ENCODE measurements at places on chromosomes 1 and 21.

GRCh38 chr1:85062425-85063026 is 14.2 kb upstream of the MCOLN3 start:
- DNase-seq = no peak

DNA sequence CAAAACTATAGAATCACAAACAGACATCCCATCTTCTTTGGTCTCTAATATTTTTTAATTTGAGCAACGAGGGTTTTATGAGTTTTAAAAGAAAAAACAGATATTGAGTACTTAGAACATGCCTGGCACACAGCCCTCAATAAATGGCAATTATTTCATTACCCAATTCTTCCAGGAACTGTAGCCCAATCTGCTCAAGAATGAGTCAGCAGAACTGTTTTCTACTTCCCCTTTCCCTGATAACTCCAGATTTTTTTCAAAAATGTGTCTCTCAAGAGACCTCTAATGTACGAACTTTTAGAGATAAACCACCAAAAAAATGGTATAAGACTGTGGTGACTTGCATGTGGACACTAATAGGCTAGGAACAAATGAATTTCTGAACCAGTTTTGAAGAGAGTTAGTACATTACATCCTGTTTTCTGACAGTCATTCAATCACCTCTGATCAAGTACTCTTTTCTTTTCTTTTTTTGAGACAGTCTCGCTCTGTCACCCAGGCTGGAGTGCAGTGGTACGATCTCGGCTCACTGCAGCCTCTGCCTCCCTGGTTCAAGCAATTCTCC is 11.5 kb downstream of the ABL2 start:
- no peak for DNase-seq

DNA sequence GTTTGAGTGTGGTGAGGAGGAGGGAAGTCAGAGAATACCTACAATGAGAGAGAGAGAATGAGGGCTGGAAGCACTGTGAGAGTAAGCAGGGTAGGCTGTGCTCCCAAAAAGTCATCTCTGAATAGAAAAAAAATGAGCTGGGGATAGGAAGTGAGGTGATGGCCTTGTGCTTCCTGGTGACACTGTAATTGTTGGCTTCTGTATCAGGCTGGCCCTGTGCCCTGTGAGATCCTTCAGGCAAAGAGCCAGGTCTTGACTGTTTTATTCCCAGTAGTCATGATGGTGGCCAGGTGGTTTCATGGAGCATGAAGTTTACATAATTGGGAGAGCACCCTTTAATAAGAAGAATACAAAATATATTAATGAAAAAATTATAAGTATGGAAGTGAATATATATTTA is 20.4 kb upstream of the SPATA6 start:
- no peak for DNase-seq

- DNase-seq = no peak
Observed at GRCh38 chr1:200674838-200675587, 5.3 kb upstream of the DDX59 start.

- DNase-seq = no peak
Observed at GRCh38 chr1:23593556-23594148, 34.4 kb upstream of the ID3 start.

DNA sequence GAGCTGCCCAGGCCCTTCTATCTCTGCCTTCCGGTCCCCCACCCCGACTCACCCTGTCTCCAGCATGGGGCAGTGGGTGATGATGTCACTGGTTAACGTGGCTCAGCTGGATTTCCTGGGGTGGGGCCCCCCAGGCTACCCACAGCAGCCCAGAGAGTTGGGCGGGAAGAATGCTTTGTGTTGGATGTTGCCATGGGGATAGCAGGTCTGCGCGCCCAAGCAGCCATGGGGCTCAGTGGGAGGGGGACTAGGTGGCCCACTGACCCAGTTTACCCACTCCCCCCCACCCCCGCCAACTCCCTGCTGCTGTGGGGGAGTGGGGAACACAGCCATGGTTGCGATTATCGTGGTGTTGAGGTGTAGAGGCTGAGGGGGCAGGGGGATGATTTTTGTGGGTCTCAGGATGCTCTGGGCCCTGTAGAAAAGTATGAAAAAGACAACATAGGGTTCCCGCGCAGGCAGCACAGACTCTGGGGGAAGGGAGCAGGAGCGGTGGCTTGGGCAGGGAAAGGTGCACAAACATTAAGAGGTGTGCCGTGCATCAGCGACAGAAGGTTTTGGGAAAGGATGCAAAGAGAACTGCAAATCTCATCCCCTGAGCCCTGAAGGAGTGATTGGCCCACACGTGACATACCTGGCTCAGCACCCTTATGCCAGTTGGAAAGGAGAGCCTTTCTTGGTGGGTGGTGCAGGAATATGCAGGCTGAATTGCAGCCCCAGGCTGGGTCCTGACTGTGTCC is 8.5 kb downstream of the CELSR2 start:
- DNase-seq = no peak

GRCh38 chr1:241579434-241579833 is 47.3 kb downstream of the KMO start:
- no peak for DNase-seq

DNA sequence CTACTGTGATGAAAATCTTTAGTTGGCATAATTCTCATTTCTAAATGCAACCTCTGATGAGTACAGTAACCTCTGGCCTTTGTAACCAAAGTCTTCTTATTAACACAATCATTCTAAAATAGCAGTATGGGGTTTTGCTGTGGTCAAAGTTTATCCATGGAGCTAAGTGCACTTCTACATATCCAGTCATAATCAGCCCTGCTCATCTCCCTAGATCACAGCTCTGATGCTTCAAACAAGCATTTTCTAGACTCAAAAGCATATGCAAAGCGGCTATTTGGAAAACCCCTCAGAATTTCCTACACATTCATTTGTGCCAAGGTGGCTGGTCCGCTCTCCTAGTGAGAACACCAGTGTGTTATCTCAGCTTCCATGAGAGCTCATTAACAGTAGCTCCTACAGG is 418.6 kb downstream of the MRPL39 start:
- DNase-seq = no peak

DNA sequence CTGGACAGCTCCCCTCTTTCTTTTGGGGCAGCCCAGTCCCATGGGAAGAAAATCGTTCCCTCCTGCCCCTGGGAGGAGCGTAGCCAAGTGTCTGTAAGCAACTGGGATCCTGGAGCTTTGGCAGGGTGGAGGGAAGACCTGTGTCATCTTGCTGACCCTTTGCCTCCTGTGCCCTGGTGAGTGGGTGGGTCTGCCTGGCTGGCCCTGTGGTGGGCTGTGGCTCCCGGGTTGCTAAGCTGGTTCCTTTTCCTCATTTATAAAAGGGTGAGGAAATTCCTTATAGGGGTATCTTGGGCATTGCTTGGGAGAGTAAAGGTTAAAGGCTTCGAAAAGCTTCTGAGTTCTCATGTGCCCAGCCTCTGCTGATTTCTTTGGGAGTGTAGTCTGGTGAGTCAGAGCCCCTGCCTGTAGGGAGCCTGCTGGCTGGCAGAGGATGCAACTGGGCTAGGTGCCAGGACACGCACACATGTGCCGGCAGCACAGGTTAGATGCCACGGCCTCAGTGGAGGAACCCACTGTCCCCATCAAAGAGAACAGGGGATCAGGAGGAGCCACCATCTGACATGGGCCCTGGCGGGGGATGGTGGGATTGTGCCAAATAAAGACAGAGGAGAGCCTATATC is 85.2 kb downstream of the ARHGEF10L start:
- no peak for DNase-seq

DNA sequence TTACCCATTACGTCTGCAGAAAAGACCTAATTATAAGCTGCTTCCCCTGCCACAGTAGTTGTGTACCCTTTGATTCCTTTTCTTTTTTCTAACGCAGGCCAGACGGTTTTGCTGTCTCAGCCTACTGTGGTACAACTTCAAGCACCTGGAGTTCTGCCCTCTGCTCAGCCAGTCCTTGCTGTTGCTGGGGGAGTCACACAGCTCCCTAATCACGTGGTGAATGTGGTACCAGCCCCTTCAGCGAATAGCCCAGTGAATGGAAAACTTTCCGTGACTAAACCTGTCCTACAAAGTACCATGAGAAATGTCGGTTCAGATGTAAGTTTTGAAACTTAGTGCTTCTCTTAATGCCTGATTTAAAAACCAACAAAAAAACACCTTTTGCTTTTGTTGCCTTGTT is 35.8 kb downstream of the ATF6 start:
- no peak for DNase-seq

DNA sequence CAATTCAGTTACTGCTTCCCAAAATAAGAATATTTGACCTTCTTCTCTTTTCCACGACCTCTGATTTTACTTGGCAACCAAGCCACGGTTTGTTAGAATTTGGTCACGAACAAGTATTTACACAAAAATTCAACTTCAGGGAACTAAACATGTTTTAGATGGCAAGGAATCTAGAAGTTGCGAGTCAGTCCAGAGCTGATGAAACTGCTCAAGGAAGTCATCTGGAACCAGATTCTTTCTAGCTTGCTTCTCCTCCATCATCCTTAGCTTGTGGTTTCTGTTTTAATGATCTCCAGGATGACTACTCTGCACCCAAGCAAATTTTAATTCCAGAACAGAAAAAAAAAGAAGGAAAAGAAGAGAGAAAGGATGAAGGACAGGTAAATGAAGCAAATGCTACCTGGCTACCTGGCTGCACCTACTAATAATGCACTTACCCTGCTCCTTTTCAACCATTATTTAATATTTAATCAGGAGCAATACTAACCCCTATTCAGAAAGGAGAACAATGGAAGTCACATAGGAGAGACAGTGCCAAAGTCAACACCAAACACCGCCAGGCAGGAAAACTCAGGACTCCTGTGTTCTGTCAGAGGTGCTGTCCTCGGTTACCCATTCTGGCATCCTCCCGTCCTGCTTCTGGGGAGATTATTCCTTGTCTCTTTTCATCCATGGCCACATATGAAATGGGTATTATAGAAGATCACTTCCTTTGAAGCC is 54.2 kb upstream of the RGS7 start:
- no peak for DNase-seq

- DNase-seq = peak; percentile 17
Observed at GRCh38 chr1:167935216-167936067, 1.0 kb upstream of the DCAF6 start.

- no peak for DNase-seq
Observed at GRCh38 chr1:44929531-44929930, 56.9 kb downstream of the EIF2B3 start.

GRCh38 chr1:112956544-112957132 is 642 bp upstream of the SLC16A1 start:
- DNase-seq = peak; percentile 32

DNA sequence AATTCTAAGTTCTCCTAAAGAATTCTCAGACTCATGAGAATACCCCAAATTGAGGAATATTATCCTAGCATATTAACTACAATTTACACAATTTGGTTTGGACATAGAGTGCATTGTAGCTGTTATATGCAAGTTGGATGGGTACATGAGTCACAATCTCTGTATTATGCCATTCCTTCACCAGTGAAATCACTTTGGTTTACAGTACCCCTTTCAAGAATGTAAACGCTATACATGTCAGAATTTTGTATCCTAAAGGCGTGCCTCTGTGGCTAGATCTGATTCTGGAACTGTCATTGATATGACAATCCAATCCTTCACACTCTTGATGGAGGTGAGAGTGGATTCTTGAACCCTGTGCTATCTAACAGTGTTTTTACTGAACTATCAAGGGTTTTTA is 6.7 kb upstream of the IL10RB start:
- DNase-seq = no peak

DNA sequence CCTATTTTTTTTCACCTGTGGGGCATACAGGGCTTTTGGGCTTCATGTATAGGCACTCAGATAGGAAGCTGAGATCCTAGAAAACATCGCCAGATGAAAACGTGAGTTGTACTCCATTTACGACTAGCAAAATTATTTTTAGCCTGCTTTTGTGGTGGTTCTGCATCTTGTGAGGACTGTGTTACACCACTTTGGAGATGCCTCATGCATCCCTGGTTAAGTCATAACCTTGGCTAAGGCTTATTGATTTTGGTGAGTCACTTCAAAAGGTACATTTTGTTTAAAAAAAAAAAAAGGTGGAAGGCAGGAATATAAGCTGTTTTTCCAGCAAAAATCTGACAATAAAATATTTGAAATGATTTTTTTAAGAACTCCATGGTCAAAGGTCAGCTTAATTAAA is 101.8 kb upstream of the OLFM3 start:
- DNase-seq = no peak

GRCh38 chr1:2145946-2146835 is 48.4 kb downstream of the FAAP20 start:
- no peak for DNase-seq

DNA sequence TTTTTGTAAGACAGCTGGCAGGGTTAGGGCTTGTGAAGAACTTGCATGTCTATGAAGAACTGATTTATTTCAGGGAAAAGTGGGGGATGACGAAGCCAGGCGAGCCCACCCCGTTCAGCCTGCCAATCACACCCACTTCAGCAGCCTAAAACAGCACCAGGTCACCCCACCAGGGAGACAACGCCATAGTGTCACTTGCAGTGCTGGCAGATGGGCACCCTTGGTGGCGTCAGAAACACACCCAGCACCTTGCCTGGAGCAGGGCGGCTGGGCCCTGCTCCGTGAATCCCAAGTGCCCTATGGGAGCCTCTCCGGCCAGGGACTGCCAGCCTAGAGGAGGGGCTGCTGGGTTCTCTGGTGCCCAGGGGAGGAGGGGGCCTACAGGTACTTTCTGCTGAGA is 5.0 kb upstream of the NADK start:
- DNase-seq = no peak

DNA sequence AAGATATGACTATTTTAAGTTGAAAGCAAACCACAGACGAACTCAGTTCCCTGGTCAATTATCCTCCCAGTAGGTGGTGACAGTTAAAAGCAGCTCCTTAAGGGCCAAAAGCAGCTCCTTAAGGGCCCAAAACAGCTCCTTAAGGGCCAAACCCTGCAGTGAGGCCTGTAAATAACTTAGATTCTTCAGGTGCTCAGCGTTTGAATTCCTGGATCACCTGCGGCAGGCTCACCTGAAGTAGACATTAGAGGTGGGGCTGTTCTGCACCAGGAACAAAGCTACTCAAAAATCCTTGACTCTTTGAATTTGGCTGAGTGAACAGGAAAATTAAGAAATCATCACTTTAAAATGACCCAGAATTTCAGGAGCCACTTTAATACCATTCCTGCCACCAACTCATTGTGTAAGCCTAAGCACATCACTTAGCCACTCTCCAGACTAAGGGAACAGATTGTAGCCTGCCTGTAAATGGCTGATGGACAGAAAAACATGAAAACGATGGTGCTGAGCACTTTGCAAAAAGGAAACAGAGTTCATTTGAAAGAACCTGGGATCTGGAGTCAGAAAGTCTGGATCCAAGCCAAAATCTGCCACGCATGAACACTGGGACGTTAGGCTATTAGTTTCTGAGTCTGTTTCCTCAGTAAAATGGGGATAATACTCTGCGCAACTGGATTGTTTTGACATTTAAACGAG is 126.9 kb downstream of the LRIG2 start:
- DNase-seq = no peak

GRCh38 chr1:233295237-233295974 is at the start of gene PCNX2:
Gene PCNX2, minus strand, starts transcription at chr1:233295725. Its CDS starts 247 bp downstream, at chr1:233295478.
- peak; percentile 73 for DNase-seq

- DNase-seq = no peak
Observed at GRCh38 chr1:89114662-89115061, 11.3 kb downstream of the GBP2 start.

DNA sequence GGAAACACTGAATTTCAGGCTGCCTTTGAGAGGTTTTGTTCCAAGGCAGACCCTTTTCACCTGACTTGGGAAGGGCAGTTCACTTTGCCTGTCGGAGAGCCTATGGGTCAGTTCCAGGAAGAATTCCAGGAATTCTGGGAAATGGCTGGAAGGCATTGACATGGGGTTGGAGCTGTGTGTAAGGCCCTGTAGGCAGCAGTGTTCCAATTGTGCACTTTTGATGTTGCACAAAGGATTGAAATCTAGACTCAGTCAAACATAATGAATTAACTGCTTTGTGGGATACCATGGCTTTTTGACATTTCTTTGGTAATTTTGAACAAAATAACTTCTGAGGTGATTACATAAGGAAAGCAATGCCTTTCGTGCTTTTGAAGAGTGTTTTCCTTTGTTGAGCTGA is 184.6 kb downstream of the SDCCAG8 start:
- DNase-seq = no peak

All from stimulated activated CD4-positive, alpha-beta T cell treated with anti-CD3 and anti-CD28 coated beads, Interleukin-4, amount 100 ng/mL, for 48 hours (primary cell).